ENCODE measurements at places on chromosomes 6 and 20. TPM values are rescaled to one million over a fixed set of nuclear protein-coding genes. Genes with fewer than 3 reads are reported as not detected.

FOXP4 gene
- total RNA-seq, result 4.7 TPM

PHACTR3 gene
- 7.8 TPM for total RNA-seq

CST1 gene
- total RNA-seq, result not detected

COL21A1 gene
- total RNA-seq, result 1.8 TPM

WFDC10B gene
- total RNA-seq, result not detected

KCNK15 gene
- total RNA-seq, result 1.8 TPM

COL12A1 gene
- total RNA-seq, result 216 TPM

SYNCRIP gene
- total RNA-seq, result 54.6 TPM

OARD1 gene
- 20.3 TPM for total RNA-seq

GATA5 gene
- total RNA-seq, result not detected

SASH1 gene
- 255 TPM for total RNA-seq

ARFGEF3 gene
- 1.5 TPM for total RNA-seq

PDE10A gene
- 2.7 TPM for total RNA-seq
